ENCODE measurements at places on chromosomes 2 and 18.

DNA sequence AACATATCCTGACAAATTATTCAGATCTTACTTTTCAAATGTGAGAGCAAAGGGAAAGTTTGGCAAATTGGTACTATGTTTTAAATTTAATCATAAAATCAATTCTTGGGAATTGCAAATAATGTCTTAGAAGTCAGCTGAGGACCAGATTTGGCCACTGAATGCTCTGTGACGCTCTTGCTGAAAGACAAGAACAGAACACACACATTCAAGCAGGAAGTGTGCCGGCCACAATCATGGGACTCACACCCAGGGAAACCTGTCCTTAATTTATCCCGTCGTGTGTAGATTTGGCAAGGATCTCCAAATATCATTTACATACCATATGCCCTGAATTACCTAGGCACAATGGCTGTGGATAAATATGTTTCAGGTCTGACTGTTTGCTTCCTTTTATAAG, 253.1 kb downstream of the TCF4 start:
- DNase-seq: no peak

GRCh38 chr18:39271654-39272053, 1706.1 kb upstream of the CELF4 start:
- no peak for DNase-seq

DNA sequence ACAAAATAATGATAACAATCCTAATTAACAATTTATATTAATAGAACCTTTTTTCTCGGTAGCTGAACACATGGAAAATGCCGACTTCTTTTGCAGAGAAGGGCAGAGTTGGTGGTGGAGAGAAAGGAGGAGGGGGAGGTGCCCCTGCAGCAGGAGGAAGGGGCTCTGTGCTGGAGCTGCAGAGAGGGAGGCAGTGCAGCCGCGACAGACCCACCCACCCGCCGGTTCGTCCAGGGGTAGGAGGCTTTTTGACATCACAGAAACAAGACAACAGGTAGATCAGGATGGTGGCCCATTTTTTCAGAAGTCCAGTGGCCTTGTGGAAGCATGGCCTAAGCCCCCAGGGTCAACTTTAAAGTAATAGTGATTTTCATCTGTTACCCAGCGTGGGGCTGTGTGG, 321.1 kb upstream of the SALL3 start:
- no peak for DNase-seq

GRCh38 chr2:37472959-37473358, 128.5 kb downstream of the QPCT start:
- no peak for DNase-seq

GRCh38 chr2:27509326-27509725, 12.7 kb downstream of the GCKR start:
- no peak for DNase-seq

DNA sequence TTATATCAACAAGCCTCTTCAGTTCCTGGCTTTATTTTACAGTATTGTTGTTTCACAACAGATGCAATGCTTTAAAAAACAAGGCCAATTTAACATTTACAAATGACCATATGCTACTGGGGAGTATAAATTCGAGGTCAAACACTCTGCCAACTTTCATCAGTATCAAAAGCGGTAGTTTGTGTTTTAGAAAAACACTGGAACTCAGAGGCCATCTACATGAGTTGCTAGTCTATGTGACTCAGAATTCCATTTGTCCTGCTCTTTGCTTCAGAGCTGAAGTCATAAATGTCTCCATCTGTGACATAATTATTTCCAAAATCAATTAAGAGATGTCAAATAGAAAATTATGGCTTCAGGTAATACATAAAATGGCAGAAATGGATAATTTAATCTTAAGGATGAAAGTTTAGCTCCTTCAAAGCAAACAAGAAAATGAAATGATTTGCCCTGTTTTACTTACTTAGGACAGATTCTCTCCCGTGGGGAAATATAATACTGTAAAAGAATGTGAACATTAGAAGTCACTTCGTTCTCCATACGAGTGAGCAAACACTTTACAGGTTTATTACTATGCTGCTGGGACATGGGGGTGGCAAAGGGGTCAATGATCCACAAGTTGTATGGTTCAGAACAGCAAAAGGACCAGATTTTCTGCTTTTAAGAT, 3.7 kb downstream of the MEX3C start:
- no peak for DNase-seq

DNA sequence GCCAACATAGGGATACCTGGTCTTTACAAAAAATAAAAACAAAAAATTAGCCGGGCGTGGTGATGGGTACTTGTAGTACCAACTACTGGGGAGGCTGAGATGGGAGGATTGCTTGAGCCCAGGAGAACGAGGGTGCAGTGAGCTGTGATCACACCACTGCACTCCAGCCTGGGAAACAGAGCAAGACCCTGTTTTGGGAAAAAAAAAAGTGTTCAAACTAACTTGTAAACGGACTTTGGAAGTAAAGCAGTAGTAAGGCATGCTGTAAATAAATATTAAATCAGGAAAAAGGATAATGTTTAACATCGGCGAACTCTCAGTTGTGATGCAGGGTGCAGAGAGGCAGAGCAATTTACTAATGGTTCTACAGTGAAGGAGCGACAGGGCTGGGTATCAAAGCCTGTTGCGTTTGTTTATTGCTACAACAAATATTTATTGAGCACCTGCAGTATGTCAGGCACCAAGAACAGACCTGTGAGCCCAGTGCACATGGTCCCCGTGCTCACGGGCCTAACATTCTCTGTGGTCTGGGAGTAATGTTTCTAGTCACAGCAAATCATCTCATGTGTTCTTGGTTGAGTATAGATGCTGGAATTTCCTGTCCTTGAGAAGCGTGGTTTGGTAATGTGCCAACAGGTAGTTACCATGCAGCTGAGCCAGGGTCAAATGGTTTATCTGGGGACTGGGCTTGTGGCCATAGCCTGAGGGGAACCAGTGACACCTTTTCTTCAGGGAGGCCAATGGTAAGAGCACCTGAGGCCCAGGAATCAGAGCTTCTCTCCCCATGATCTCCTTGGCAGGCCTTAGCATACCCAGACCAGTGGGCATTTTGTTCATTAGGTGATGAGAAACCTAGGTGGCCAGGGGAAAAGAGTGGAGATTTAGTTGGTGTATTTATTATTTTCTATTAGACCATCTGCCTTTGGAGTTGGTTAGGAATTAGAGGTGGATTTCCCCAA, 27.9 kb upstream of the GREB1 start:
- no peak for DNase-seq

DNA sequence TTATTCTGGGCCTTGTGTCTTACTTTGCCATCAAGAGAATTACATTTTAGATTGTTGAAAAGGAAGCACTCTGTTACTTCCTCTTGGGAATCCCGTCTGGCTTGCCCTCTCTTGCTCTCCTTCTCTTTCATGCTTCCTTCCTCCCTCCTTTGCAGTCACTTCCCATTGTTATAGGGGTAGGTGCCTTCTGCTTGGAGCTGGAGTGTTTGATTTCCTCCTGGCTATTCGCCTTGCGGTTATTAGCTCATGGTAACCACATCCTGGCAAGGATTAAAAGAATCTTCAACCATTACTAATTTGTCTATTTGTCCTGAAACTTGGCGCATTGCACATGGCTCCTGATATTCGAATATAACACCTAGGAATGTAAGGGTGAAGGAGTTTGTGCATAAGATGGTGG, 115.0 kb downstream of the CERS6 start:
- DNase-seq: no peak

DNA sequence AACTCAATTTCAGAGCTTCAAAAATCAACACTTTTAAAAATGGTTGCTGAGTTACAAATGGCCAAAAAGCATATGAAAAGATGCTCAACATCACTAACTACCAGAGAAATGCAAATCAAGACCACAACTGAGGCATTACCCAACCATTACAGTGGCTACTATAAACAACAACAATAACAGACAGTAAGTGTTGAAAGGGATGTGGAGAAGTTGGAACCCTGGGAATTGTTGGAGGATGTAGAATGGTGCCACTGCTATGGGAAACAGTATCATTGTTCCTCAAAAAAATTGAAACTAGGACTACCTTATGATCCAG, 173.3 kb upstream of the SPRED2 start:
- no peak for DNase-seq

GRCh38 chr2:23286758-23287704, 97.9 kb upstream of the KLHL29 start:
- no peak for DNase-seq

- DNase-seq: no peak
Measured at GRCh38 chr18:58225101-58225500, 181.1 kb downstream of the NEDD4L start.

- no peak for DNase-seq
Measured at GRCh38 chr2:65786765-65787164, 354.4 kb upstream of the SPRED2 start.

GRCh38 chr2:231172025-231172424, 26.4 kb upstream of the ARMC9 start:
- DNase-seq: no peak

DNA sequence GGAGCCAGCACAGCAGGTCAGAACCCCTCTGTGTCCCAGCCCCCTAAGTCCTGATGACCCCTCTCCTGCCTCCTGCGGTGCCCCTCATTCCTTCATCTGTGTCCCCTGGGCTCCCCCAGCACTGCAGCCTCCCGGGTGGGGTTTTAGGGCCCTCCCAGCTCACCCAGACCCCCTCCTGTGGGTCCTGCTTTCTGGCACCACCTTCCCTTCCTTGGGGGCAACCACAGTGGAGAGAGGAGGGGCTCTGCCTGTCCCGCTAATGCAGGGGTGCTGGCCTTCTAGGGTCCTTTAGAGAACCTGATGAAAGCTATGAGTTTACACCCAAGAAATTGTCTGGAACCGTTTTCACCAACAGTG, 42.7 kb upstream of the ALPP start:
- no peak for DNase-seq

DNA sequence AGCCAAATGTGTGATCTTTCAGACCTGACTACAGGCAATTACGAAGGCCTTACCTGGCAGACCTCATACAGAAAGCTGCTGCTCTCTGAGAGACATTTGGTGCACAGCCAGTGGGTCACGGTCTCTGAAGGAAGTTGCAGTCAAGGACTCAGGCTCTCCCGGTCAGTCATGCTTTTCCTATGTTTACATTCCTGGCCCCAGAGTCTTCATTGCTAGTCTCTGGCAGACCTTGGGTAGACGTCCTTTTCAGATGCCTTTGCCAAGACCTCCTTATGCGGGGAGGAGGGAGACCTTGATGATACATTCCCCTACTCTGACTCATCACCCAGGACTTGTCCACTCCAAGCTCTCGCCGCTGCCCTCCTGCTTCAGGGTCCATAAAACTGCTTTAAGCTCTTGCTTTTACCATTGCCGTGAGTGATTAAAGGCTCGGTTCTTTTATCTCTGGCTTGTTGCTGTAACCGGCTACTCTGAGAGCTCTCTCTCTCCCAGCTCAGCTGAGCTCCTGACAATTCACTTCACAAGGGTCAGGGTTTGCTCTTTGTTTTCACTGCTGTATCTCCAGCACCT, 62.0 kb upstream of the SLC35F5 start:
- DNase-seq: no peak

DNA sequence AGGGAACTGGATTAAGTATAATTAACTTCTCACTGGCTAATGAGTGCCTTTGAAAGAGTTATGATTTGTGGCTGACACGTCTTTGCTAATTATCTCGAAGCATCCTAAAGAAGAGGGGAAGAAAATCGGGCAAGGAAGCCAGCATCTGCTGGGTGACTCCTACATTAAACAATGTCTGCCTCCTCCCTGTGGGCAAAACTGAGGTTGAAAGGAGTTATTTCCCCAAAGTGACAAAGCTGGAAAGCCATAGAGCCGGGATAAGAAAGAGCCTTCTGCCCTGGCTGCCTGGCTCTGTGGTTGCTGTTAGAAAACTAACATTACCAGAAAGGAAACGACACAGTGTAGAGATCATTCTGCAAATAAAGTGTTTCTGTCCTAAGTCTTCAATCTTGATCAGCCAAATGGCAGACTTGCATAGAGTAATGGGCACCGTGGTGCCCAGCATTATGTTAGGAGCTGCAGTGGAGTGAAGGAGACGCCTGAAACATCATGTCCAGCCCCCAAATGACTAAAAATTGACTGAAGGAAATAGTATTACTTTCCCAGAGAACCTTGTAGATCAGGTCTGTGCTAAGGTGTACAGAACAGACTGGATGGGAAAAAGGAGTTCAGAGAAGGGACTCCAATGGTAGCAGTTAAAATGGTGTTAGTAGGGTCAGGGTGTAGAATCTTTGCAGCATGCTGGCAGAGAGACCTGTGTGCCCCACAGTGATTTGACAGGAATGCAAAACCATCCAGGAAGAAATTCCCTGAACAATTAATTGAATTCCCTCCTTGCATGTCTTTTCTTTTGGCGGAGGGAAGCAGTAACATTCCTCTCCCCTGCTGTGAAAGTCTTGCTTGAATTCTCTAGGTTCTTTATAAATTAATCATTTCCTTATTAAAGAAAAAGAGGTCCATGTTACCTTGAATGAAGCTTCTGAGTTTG, 44.4 kb downstream of the ALPK2 start:
- DNase-seq: no peak

GRCh38 chr2:201064797-201065329, 6.6 kb downstream of the HYCC2 start:
- DNase-seq: no peak

GRCh38 chr18:23568281-23569138, 17.8 kb downstream of the NPC1 start:
- DNase-seq: no peak

DNA sequence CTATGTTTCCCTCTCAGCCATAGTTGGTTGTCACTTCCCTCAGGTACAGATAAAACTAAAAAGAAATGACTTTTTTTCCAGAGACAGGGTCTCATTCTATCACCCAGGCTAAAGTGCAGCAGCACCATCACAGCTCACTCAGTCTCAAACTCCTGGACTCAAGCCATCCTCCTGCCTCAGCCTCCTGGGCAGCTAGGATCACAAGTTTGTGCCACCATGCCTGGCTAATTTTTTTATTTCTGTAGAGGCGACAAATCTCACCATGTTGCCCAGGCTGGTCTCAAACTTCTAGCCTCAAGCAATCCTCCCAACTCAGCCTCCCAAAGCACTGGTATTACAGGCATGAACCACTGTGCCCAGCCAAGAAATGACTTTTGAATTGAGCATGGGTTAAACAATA, 8.2 kb downstream of the ROCK2 start:
- no peak for DNase-seq

GRCh38 chr2:200966770-200967169, 3.3 kb upstream of the ORC2 start:
- no peak for DNase-seq

- no peak for DNase-seq
Measured at GRCh38 chr2:29834624-29835023, 86.8 kb downstream of the ALK start.
